T-helper 2 cell treated with Interferon-gamma antibody and Interleukin-4, amounts not matched to agents 100 ng/mL and 5 ng/mL, for 36 hours (primary cell): ENCODE measurements at places on chromosomes 2 and 18. TPM values are rescaled to one million over a fixed set of nuclear protein-coding genes. Genes with fewer than 3 reads are reported as not detected.

The EFHD1 gene
- total RNA-seq: 1.0 and 1.1 TPM in 2 replicates

The NIF3L1 gene
- total RNA-seq: 27.3 and 28.4 TPM in 2 replicates

The MYO5B gene
- 0.02 TPM in 1 of 2 replicates, not detected in the other for total RNA-seq

The TCF23 gene
- total RNA-seq: not detected in 2 replicates

The NPPC gene
- total RNA-seq: not detected in 2 replicates

The SNTG2 gene
- 0.57 TPM in 1 of 2 replicates, not detected in the other for total RNA-seq

The WIPF1 gene
- total RNA-seq: 372 and 373 TPM in 2 replicates

The TEKT4 gene
- total RNA-seq: 0.39 and 0.59 TPM in 2 replicates

The REG1B gene
- not detected in 2 replicates for total RNA-seq

The ANKRD30B gene
- total RNA-seq: not detected in 2 replicates

The CHST9 gene
- not detected in 2 replicates for total RNA-seq

The VWC2L gene
- total RNA-seq: not detected in 2 replicates

The AGXT gene
- total RNA-seq: not detected in 2 replicates

The ZNF407 gene
- total RNA-seq: 20.1 and 20.7 TPM in 2 replicates

The ITGB1BP1 gene
- total RNA-seq: 129 and 134 TPM in 2 replicates

The STARD6 gene
- total RNA-seq: 0.27 TPM in 1 of 2 replicates, not detected in the other

The TSPYL6 gene
- not detected in 2 replicates for total RNA-seq

The IL18R1 gene
- 21.3 and 24.3 TPM in 2 replicates for total RNA-seq

The CD302 gene
- 0.27 and 0.34 TPM in 2 replicates for total RNA-seq

The STON1 gene
- total RNA-seq: 1.7 and 1.9 TPM in 2 replicates

The SNORC gene
- total RNA-seq: 1.3 and 1.6 TPM in 2 replicates

The ELP2 gene
- total RNA-seq: 68.0 and 71.9 TPM in 2 replicates

The CIB4 gene
- not detected in 2 replicates for total RNA-seq

The SKOR2 gene
- total RNA-seq: not detected in 2 replicates

The GALNT14 gene
- total RNA-seq: 0.16 and 0.20 TPM in 2 replicates

The NR4A2 gene
- 1.9 and 2.1 TPM in 2 replicates for total RNA-seq
